ENCODE measurements at places on chromosomes 1 and 21.

DNA sequence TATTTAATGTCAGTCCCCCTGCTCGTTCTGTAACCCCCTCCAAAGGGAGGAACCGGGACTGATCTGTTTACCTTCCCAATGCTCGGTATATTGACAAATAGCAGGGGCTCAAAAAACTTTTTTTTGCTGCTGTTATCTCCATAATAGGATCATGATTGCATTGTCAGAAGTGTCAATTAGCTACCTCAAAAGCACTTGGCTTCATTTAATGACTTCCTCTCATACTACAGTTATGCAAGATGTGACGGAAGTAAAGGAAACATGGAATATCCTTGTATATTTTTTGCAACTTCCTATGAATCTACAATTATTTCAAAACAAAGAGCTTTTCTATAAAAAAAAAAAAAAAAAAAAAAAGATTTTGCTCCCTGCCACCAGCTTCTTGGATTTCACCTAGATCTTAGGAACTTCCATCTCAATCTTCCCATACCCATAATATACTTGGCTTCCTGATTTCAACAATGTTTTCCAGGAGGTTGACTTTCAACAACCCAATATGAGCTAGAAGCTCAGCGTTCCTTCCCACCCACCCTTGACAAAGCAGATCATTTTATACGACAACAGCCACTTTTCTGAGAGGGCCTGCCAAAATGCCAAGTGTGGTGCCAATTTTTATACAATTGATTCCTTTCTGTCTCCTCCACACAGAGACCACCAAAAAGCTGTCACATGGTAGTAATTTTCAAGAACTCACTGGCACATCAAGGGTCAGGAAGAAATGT is 71.7 kb downstream of the SETD4 start:
- no peak for DNase-seq

- no peak for DNase-seq
These were observed 8.8 kb downstream of the LAMB3 start for GRCh38 chr1:209643285-209644020.

GRCh38 chr1:38783640-38784229 is 75.8 kb downstream of the RRAGC start:
- DNase-seq, result no peak

GRCh38 chr1:31943546-31944184 is 5.5 kb upstream of the PTP4A2 start:
- no peak for DNase-seq

DNA sequence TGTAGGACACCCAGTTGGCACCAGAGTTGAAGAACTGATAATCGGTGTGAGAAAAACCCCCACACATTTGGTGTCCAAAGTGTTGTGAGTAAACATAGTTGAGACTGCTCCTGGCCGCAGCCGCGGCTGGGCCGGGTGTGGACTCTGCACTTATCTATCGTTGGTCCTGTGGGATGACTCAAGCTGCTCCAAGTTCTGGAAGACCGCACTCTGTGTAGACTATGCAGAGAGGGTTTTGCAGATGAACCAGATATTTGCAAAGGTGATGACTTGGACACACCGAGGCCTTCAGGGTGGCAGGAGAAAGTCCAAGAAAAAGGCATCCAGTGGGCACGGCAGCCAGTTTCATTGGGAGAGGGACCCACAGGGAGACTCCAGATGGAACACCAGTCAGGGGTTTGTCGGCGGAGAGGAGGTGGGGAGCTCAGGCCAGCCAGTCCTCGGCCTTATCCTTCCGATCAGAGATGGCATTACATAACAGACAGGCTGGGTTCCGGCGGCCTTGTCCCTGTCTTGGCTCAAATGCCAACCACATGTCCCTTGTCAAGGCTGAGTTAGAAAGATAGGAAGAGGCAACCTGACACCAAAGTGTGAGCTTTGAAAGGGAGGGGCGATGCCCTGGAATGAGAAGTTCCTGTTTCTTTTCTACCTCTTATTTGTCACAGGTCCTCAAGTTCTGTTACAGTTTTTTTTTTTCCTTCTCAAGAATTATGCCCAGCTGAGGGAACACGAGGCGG is 21.1 kb downstream of the C2CD2 start:
- no peak for DNase-seq

DNA sequence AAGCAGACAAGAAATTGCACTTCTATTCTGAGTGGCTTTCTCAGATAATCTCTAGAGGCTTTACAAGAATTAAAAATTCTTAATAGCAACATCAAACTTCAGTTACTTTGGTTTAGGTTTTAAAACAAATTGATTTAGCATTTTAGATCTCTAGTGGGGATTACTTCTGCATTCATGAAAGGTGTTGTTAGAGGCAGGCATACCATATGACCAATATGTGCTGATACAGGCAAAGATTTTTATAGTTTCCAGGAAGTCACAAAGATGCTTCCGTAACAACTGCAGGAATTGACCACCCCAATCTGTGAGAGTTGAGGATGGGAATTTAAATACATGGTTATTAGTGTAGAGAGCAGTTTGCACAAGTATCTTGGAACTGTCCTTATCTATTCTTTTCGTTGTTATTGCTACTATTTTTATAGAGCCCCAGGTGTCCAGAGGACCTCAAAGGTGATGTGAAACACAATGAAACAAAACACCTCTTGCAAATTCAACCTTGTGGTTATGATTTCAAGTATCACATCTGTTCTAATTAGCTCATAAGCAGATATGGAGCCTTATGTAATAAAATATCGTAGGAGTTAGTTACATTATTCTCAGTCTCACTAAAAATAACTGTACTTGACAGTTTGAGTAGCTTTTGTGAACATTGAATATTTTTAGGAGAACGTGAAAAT is 512.7 kb upstream of the ADGRL4 start:
- DNase-seq, result no peak

GRCh38 chr1:156623946-156624813 is 5.0 kb downstream of the HAPLN2 start:
- no peak for DNase-seq

- no peak for DNase-seq
These were observed 3.7 kb upstream of the TMEM61 start for GRCh38 chr1:54976747-54977146.

- no peak for DNase-seq
These were observed 8.8 kb downstream of the ATP5IF1 start for GRCh38 chr1:28244549-28245251.

GRCh38 chr1:29129916-29130315 is 6.2 kb upstream of the TMEM200B start:
- DNase-seq, result no peak

GRCh38 chr1:183824291-183824690 is 19.4 kb downstream of the RGL1 start:
- DNase-seq, result no peak

DNA sequence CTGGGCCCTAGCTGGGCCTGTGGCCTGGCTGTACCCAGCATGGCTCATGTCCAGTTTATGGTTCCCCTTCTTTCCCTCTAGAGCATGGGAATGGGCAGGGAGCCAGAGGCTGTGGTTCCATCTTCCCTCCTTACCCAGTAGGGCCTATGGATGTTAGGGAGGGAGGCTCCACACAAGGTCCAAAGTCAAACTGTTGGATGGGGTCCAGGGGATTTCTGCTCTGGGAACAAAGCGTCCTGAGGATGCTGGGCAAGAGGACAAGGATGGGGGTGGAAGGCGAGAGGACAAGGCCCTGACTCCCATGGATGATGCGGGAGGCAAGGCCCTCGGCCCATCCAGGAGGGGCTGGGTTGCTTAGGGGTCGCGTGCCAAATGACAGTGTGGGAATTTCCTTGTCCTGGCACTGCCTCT is 17.3 kb downstream of the CSF1 start:
- DNase-seq, result no peak

DNA sequence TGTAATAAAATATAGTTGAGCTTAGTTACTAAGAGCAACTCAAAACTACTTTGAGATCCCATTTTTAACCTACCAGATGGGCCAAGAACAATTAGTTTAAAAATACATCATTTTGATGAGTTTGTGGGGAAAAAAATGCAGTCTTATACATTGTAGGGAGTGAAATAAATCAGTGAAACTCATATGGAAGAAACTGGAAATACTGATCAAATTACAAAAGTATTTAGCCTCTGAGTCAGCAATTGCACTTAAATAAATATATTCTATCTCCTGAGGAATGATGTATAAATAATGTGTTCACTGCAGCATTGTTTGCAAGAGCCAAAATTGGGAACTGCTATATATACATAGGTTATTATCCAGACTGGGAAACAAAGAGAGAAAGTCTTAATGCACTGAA is 4.6 kb upstream of the SMCP start:
- DNase-seq, result no peak

- no peak for DNase-seq
These were observed 119.3 kb downstream of the HLCS start for GRCh38 chr21:36847189-36847588.

GRCh38 chr1:57633881-57634280 is 210.0 kb upstream of the DAB1 start:
- DNase-seq, result no peak

GRCh38 chr1:147245586-147246021 is 3.1 kb downstream of the CHD1L start:
- no peak for DNase-seq

- no peak for DNase-seq
These were observed 11.0 kb downstream of the PRKCZ start for GRCh38 chr1:2061065-2061778.

- no peak for DNase-seq
These were observed 1148.5 kb downstream of the PLA2G4A start for GRCh38 chr1:187977298-187977697.

GRCh38 chr1:165845992-165846748 is 18.8 kb downstream of the UCK2 start:
- no peak for DNase-seq

- no peak for DNase-seq
These were observed 68.5 kb downstream of the SCMH1 start for GRCh38 chr1:41173651-41174050.

- no peak for DNase-seq
These were observed 67.6 kb downstream of the RGS13 start for GRCh38 chr1:192703283-192704206.

GRCh38 chr1:33866281-33866680 is 2.4 kb downstream of the HMGB4 start:
- DNase-seq, result no peak

- no peak for DNase-seq
These were observed 40.9 kb upstream of the RGS1 start for GRCh38 chr1:192534666-192535065.

DNA sequence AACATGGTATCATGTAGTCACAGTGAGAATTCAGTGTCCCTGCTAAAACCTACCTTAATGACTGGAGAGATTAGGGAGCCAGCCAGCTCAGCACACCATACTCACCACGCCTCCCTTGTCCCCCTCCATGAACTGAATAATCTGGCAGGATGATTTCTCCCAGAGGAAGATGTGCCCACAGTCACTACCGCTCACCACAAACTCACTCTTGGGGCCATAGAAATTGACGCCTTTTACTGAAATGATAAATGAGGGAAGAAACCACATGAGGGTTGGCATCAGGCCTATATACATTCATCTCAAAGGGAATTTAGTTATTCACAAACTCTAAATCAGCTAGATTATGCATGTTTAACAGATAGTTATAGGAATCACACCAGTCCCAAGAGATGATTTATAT is 17.4 kb downstream of the PEA15 start:
- no peak for DNase-seq

DNA sequence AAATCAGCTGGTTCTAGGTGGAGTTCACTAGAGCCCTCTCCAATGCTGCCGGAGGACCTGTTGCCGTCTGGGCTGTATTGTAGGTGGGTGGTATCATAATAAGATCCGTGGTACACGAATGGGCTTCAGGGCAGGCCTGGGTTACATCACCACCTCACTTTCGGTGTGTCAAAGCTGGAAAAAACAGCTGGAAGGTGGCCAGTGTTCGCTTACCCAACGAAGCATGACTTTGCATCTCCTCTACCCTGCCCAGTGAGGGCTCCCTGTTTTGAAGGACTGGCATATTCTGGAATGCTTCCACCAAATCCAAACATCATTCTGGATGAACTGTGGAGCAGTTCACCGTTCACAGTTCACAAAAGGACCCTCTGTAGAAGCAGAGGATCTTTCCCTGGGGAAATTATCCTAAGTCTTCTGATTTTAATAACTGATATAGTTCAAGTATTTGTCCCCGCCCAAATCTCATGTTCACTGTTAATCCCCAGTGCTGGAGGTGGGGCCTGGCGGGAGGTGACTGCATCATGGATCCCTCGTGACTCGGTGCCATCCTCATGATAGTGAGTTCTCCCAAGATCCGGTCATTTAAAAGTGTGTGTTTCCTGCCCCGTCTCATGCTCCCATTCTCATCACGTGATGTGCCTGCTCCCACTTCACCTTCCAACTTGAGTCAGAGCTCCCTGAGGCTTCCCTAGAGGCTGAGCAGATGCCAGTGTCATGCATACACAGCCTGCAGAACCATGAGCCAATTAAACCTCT is 429.0 kb downstream of the KIF26B start:
- DNase-seq, result no peak

- peak; percentile 46 for DNase-seq
These were observed 76.5 kb upstream of the BTG3 start for GRCh38 chr21:17688912-17689874.

GRCh38 chr1:47416319-47417169 is 459 bp downstream of the FOXE3 start:
- DNase-seq, result no peak

- DNase-seq, result no peak
These were observed 29.0 kb downstream of the BACE2 start for GRCh38 chr21:41196993-41197392.

- peak; percentile 55 for DNase-seq
These were observed 913 bp upstream of the S1PR1 start for GRCh38 chr1:101235696-101236515.

DNA sequence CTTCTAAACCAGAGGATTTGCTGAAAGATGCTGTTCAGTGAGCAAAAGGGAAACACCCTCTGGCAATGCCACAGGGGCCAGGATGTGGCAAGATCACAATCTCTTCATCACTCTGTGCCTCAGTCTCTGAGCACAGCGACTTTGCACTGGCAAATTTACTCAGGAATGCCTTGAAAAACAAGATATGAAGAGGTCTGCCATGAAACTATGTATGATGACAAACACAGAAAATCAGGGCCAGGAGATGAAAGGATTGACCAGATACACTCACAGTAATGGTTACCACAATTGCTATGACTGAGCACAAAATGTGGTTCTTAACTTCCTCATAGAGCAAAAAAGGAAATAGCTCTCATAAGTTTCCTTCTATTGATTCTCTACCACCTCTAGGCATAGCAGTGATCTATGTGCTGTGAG is 5.8 kb downstream of the TTC13 start:
- peak; percentile 29 for DNase-seq

- DNase-seq, result no peak
These were observed 132.3 kb downstream of the GABPA start for GRCh38 chr21:25867061-25867460.

DNA sequence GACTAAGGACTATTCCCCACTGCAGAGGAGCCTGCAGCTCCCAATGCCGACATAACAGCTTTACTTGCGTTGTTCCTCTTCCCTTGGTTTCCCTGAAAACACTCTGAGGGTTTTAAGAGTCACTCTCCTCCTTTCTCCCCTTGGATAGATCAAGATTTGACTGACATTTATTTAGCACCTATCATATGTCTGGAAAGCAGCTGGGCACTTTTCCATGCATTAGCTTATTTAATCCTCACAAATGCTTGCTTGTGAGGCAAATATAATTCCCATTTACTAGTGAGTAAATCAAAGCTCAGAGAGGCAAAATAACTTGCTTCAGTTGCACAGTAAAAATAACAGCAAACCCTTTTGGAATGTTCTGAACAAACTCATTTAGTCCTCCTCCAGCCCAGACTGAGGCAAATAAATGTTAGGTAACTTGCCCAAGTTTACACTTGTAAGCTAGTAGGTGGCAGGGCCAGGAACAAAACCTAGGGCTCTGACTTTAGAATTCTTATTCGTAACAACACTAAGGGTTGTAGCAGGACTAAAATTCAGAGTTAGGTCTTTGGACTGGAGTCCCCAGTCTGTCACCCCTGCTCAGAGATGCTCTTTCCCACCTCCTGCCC is 81.4 kb downstream of the KCND3 start:
- no peak for DNase-seq

GRCh38 chr1:199302554-199302953 is 663.7 kb downstream of the PTPRC start:
- DNase-seq, result no peak
